ENCODE measurements at places on chromosomes 2 and 18.

- no peak for DNase-seq
These were observed 334.6 kb upstream of the LRATD1 start for GRCh38 chr2:14297906-14298305.

DNA sequence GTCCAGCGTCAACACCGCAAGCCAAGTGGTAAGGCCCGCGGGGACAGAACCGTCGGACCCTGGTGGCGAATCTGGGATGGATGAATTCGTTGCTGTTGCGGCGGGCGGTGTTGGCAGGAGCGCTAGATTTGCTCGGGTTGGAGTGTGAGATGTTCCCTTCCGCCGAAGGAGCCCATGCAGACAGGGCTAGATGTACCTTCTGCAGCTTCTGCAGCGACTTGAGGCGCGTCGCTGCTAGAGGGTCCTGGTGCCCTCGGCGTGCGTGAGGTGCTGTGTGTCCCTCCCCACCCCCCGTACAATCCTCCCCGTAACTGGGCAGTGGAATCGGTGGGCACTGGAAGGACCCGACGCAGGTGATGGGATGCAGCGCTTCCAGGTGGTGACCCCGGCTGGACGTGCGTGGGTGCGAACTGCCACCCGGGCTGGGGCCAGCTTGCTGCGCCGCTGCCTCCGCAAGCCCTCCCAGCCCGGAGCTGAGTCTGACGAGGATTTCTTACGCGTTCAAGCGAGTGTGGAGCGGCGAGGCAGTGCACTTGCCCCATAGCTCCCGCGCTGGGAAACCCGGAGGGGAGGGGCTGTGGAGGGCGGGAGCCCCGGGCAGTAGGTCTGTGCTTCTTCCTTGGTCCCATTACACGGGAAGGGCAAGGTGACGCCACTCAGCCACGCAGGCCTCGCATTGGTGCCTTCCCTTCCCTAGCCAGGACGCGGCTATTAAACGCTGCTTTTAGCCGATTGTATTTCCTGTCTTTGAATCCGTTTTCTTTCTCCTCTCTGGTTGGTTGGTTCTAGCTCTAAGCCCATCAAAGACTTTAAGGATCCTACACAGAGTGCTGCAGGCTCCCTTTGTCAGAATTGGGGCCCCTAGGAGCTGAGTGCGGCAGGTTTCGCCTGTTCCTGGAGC, 34.2 kb downstream of the CHRNA1 start:
- DNase-seq = no peak

GRCh38 chr2:12363138-12363537, 353.6 kb upstream of the TRIB2 start:
- DNase-seq = no peak

- no peak for DNase-seq
These were observed 2.2 kb downstream of the TMEM18 start for GRCh38 chr2:675051-675450.

DNA sequence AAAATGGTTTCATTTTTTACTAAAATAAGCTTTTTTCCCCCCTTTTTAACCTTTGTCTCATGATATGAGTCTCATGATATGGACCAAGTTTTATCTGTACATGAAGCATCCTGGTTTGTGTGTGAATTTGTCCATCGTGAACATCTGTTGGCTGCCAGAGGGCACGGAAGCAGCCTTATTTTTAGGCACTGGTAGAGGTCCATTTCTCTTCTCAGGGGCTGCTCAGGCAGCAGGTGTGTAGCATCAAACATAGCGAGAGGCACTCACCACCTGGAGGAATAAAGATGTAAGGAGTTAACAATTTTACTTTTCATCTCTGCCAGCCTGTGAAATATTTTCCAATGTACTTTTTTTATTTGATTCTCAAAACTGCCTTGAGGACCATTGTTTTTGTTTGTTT, 134.5 kb downstream of the RHBDD1 start:
- no peak for DNase-seq

DNA sequence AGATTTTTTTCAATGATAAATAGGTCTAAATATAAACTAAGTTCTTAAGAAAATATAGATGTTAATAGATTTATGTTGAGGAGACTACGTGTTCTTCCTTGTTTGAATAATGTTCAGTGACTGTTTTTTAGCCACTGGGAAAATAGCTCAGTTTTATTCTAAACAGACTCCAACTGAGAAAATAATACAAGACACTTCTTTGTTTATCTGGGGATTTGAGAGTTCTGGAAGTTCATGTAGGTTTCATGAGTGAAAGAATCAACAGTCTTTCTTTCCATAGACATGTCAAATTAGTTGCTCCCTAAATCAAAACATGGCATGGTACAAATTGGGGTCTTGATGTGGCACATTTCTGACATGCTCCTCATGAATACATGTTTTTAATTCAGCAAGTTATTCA, 177.7 kb downstream of the MREG start:
- no peak for DNase-seq

- no peak for DNase-seq
These were observed 119.1 kb downstream of the LYPD1 start for GRCh38 chr2:132550946-132551345.

GRCh38 chr2:156896294-156896693, 361.2 kb upstream of the GALNT5 start:
- DNase-seq = no peak

- no peak for DNase-seq
These were observed 879.2 kb upstream of the ZEB2 start for GRCh38 chr2:145399131-145399530.

DNA sequence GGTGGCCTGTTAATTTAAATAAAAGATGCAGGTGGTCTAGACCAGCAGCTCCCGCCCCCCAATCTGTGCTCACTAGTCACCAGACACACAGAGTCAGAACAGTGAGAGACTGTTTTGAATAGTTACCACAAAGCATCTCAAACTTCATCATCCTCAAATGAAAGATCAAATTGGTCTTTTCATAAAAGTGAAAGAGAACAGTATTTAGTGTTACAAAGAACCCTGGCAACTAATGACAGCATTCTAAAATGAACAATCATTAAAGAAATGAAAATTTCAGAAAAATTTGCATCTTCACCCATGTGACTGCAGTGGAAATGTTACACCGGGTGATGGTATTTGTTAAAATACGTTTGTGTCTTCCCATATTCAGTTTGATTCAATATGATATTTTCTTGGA, 65.5 kb upstream of the PMAIP1 start:
- DNase-seq = no peak

- no peak for DNase-seq
These were observed 205.7 kb downstream of the ASB1 start for GRCh38 chr2:238632181-238633060.

DNA sequence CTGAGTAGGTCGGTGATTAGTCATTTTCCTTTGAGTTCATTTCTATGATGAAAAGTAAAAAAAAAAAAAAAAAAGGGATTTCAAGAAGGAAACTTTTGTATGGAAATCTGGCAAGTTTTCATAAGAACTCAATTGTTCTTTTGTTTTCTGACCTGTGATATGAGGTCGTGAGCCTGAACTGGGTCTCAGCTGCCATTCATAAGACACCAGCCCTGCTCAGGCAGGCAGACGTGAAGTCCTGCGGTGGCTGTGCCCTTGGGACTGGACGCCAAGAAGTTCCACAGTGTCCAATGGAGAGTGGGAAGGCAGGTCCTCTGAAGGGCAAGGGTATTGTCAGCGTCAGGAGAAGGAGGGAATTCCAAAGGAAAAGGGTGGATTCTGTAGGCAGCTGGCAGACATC, 183.9 kb downstream of the NCK2 start:
- DNase-seq = no peak

DNA sequence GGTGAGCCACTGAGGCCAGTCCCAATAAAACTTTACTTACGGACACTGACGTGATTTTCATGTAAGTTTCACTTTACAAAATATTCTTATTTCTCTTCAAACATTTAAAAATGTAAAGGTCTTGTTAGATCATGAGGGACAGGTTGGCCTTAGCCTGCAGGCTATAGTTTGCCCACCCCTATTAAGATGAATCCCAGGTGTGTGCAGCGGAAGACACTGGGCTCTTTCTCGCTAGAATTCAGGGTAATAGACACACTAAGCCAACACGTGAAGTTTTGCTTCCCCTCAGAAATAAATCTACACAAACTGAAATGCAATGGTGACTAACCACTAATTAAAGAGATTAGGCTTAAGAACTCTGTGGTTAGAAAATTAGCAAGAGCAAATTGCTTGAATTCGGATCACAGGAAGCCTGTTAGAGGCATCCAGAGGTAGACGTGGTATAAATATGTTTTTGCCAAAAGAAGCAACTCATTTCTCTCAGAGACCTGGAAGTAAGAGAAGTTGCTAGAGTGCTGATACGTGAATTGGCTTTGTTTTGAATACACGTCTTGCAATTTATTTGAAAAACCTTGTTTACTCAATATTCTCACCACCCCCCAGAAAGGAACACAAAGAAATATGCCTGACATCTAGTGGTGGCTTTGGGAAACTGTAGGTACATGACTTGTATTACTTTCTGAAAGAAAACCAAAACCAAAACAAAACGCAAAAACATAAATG, 151.6 kb downstream of the DTNB start:
- DNase-seq = no peak

DNA sequence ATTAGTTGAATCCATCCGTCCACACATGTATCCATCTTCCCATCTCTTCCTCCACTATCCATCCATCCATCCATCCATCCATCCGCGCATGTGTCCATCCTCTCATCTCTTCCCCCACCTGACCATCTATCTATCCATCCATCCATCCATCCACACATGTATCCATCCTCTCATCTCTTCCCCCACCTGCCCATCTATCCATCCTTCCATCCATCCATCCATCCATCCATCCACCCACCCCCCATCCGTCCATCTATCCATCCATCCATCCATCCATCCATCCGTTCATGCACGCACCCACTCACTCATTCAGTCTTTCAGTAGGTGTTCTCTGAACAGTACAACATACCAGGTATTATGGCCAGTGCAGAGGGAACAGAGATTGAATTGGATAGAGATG, 18.9 kb upstream of the GREB1 start:
- no peak for DNase-seq

DNA sequence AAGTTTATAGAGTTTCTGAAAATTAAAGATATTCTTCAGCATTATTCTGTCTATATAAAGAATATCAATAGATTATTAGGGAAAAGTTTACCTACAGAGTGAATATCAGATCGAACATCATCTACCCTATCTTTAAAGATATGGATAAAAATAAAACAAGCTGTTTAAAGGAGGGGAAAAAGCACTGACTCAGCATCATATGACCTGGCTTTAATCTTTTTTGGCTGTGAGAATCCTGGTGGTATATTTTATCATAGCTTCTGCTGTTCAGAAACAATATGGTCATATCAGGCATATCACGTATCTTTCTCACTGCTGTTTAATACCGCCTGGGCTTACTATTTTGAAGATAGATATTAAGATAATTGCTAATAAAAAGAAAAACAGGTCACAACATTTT, 80.2 kb downstream of the NEB start:
- DNase-seq = no peak

DNA sequence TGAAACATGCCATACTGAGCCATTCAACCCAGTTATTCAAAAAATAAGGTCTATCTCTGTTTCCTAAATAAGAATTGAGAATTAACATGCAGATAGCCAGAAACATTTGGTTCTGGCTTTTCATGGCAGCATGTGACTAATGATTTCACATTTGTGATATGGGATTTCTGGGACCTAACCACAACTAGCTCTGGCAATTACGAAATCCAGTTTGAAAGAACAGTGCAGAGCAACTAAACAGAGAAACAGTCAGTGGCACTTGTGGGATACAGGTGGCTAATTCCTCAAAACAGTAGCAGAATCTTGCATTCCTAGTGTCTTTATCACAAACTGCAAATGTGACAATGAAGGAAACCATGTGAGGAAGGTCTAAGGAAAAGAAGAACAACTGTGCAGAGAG, 637.8 kb upstream of the CHAC2 start:
- no peak for DNase-seq

DNA sequence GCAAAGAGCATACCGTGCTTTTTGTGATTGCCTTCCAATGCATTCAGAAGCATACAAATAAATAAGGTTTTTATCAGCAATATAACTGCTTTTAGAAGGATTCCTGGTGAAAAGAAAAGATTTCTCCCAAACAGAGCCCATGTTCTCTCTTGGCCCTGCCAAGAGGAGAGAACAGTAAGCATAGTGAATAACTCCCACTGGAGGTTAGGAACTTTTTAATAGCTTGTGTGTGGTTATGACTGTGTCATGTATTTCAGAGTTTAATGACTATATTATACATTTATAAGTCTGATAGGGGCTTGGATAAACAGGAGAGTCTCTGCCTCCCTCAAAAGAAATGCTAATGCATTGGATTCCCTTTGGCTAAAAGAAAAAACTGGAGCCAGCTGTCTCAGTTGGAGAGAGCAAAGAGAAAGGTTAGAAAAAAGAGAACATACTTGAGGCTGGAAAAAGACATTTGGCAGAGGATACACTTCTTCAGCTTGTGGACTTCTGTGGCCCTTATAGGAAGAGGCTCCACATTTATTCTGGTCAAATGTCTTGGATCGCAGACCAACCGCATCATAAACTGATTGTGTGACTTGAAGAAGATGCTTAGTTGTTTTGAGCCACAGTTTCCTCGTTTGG, 63.0 kb upstream of the SPRED2 start:
- DNase-seq = no peak

DNA sequence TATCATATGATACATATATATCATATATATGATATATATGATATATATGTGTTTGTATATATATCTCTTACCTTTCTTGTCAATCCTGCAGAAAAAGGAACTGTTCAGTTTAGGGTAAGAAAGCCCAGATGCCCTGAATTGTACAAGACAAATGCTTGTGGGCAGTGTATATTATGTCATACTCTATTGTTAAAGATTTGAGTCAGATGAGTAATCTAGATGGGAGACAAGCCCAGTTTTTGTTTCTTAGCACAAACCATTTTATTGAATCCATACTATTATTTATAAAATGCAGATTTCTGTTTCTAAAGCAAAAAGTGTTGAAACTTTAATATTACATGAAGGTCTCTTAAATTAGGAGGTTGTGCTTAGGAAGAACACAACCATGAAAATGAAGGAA, 90.6 kb downstream of the VRK2 start:
- DNase-seq = no peak

- no peak for DNase-seq
These were observed 245.3 kb downstream of the TFCP2L1 start for GRCh38 chr2:121039679-121040078.

DNA sequence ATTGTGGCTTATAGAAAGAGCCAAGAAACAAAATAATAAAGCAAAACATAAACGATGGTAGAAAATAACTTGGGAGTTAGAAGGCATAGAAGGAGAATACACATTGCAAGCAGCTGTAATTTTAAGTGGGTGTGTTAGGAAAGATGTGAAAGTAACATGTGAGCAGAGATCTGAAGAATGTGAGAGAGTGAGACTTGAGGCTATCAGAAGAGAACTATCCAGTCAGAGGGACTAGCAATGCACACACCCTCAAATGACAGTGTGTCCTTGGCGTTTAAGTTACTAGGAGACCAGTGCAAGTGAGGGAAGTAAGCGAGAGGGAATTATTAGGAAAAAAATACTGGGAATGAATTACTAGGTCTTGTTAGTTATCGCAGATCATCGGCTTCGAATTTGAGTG, 304.9 kb downstream of the DSEL start:
- no peak for DNase-seq

- DNase-seq = no peak
These were observed 203.4 kb downstream of the TPGS2 start for GRCh38 chr18:36625386-36625785.

GRCh38 chr2:24317491-24317920, 42.8 kb downstream of the ITSN2 start:
- no peak for DNase-seq
